ENCODE measurements at places on chromosomes 6 and 20.

DNA sequence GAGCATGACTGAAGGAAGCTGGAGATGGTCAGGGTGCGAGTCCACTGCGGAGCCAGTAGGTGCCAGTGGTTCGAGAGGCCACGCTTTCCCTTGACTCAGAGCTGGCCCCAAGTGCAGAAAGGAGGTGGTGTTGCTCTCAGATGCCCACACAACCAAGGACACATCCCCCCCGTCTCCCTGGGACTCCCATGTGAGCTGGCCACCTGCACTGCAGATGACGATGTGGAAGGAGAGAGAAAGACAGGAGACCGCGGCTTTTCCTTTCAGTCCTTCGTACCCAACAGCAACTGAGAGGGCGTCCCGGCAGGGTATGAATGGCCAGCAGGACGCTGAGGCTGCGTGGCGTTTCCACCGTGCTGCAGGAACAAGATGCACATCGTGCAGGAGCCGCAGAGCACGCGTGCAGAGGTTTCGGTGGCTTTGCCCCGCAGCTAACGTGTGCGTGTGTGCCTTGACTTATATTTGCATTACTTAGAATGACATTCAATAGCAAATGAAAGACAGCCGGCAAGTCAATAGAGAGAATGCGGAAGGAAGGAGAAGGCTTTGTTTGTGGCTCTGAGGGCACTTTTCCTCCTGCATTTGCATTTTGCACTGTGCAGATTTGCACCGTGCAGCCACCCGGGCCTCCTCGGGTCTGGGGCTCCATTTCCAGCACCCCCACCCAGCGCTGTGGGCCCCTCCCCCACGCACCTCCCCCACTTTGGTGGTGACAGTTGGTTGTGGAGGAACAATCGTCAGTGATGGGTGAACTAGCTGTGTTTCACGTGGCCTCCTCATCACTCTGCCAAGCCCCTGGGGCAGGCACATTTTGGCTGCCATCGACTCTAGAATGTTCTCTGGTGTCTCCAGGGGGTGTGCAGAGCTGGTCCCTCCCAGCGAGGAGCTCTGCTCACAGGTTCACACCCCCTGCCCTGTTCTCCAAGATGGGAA, 26.4 kb upstream of the BHLHE23 start:
- DNase-seq, result no peak

DNA sequence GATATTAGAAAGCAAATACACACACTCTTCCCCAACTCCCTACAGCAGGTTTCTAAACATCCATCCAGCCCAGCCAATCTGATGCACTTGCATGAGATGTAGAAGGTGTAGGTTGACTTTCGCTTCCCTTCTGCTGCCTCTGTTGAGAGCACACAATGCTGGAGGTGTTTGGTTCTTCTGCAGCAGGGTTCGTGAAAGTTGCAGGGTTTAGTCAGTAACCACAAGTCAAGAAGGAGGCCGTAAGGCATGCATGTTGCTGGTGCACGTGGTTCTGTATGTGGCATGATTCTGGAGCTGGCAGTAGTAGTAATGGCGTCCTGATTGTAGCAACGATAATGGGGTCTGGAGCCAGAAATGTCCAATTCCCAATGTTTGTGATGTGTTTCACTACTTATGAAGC, 53.0 kb downstream of the DEK start:
- no peak for DNase-seq

DNA sequence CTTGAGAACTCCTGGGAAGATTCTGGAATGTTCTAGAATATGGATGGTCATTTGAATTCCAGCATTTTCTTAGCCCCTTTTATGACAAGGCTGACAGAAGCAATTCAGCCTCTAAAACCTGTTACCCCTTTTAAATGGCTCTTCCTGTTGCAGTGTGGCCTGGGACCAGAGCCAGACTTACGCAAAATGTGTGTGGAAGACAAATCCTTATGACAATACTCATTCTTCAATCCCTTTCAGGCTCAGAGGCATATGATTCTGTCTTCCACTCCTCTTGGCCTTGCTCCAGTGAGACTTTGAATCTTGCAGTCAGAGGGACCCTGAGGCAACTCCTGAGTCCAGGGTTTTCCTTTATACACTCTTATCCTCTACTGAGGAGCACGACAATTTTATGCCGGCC, 287.0 kb downstream of the CLIC5 start:
- DNase-seq, result no peak

DNA sequence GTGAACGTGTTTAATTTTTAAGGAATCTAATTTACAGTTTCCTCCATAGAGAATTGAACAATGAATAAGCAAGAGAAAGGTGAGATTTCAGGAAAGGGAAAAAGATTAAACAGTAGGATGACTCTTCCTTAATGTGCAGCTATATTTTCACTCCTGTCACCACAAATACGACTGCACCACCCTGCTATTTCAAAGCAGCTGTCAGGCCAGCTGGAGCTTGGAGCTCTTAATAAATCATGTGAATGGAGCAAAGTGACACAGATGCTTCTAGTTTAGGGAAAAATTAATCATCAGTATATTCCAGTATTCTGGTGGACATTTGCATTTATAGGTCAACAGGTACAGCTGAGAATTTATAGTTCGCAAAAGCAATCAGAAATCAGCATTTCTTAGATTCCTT, 56.5 kb upstream of the PKIB start:
- DNase-seq, result no peak

- no peak for DNase-seq
Measured at GRCh38 chr6:126377594-126378153, 37.8 kb downstream of the CENPW start.

DNA sequence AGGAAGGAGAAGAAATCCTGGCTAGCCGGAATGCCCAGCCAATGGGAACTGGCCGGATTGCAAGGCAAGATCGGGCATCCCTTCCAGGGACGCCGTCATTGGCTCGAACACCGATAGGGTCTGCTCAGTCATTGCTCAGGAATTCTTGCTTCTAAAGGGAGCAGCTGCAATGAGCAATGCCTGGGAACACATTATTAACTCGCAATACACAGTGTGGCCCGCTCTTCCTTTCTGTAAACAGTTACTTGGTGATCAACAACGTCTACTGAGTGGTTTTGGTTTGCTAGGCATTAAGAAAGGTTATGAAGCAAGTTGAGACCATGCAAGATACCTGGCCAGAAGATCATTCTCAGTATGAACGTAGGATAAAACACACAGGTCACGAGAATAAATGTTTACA, 165.4 kb upstream of the CITED2 start:
- DNase-seq, result no peak

- DNase-seq, result no peak
Measured at GRCh38 chr6:16694781-16695578, 66.3 kb downstream of the ATXN1 start.

- no peak for DNase-seq
Measured at GRCh38 chr6:107600121-107600520, 110.2 kb downstream of the SOBP start.

- no peak for DNase-seq
Measured at GRCh38 chr6:56689114-56689513, 46.4 kb upstream of the DST start.

GRCh38 chr6:125945378-125946141, 11.0 kb upstream of the HINT3 start:
- no peak for DNase-seq

DNA sequence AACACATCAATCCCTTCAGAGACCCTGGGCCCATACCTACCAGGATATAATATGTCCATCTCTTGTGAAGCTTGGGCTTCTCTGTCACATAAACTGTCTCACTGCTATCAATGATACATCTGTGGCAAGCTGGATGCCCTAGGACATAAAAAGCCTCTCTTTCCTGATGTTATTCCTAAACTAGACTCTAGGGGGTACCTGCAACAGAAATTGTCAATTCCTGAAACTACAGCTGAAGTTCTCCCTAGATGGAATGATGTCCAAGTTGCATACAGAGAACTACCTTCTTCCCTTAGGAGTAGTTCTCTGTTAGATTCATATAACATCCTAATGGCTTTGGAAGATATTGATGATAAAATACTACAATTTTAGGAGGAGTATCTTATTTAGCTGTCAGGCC, 35.8 kb downstream of the TBX18 start:
- no peak for DNase-seq

GRCh38 chr20:36367907-36368799, 62.0 kb downstream of the DLGAP4 start:
- no peak for DNase-seq

- DNase-seq, result no peak
Measured at GRCh38 chr20:18545566-18545965, 21.7 kb upstream of the SMIM26 start.

DNA sequence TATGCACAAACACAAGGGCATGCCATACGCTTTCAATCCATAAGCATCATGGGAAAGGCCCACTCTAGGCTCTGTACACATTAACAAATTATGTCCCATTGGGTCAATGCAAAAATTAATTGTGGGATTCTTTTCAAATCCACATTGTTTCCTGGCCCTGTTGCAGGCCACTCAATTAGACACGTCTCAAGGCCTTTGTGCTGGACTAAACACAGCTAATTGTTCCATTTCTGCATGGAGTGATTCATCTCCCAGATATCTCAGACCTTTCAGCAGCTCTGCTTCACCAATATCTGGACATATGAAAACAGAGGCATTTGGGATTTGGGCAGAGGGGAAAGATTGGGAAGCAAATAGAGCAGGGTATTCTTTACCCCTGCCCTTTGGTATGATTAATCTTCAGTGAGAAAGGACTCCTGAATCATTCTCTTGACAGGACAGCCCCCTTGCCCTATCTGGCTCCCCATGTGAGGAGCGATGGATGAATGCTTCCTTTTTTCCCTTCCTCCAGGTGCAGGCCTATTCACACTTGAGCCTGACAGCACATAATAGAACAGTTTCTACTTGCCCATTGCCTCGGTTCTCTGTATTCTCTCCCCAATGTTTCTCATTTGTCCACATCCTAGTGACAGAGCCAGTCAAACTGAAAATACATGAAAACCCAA, 547.6 kb downstream of the HAO1 start:
- DNase-seq, result no peak

DNA sequence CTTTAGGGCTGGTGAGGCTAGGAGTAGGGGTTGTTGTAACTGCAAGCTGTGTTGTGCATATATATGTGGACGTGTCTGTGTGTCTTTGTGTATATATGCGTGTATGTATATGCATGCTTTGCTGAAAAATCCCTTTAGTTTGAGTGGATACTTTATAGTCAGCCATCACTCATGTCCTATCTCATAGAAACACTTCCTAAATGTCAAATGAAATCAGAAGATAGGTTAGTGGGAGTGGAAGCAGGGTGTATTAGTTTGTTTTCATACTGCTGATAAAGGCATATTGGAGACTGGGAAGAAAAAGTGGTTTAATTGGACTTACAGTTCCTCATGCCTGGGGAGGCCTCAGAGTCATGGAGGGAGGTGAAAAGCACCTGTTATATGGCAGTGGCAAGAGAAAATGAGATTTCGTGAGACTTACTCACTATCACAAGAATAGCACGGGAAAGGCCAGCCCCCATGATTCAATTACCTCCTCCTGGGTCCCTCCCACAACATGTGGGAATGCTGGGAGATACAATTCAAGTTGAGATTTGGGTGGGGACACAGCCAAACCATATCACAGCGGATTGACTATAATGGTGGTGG, 131.1 kb downstream of the JARID2 start:
- DNase-seq, result no peak

DNA sequence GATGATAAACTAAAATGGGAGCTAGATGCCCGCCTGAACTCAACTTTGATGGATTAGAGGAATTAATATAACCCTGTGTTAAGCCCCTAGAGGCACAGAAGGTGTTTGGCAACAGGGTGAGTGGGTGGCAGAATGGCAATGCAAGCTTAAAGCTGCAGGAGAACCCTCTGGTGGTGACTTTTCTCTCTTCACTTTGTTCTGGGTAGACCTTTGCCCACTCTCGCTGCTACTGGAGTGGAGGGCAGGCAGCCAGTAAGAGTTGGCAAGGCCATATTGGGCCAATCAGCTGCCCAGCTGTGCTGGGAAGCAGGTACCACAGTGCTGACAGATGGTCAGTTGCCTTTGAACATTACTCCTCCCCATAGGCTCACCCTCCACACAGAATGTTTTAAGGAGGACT, 468.2 kb downstream of the MMUT start:
- no peak for DNase-seq

- DNase-seq, result no peak
Measured at GRCh38 chr6:113351173-113351834, 505.8 kb upstream of the MARCKS start.
